Globus pallidus (tissue), 1 donor: ENCODE measurements at places on chromosomes 5 and 9.

- DNase-seq = no peak
Measured at GRCh38 chr5:9655641-9656040, 25.5 kb upstream of the TAS2R1 start.

GRCh38 chr5:132488590-132488989, 2.0 kb downstream of the IRF1 start:
- DNase-seq = no peak

DNA sequence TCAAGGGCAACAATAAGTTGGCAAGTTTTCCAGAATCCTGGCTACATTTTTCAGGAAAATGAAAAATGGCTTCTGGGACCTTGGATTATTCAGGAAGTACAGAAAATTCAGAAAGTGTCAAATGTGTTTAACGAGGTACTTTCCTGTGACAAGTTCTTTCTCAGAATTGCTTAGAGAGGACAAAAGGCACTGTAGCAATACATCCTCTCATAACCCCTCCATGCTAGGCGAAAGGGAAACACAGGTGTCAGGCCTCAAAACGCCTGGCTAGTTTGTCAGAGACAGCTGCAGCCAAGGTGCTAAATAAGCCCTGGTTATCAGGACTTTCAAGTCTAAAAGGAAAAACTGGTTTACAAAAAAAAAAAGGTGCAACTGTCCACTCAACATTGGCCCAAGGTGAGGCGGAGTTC, 115.2 kb downstream of the GNAQ start:
- DNase-seq = no peak

DNA sequence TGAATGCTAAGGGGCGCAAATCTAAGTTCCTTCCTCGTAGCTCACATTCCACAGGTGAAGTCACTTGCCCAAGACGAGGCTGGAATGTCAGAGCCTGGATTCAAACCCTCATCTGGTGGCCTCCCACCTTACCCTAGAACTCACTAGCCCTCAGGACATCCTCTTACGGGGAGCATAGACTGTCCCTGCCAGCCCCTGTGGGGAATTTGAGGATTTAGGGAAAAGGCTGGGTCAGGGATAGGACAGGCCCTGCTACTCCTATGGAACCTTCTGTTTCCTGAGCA, 45.0 kb downstream of the IRF1 start:
- no peak for DNase-seq

DNA sequence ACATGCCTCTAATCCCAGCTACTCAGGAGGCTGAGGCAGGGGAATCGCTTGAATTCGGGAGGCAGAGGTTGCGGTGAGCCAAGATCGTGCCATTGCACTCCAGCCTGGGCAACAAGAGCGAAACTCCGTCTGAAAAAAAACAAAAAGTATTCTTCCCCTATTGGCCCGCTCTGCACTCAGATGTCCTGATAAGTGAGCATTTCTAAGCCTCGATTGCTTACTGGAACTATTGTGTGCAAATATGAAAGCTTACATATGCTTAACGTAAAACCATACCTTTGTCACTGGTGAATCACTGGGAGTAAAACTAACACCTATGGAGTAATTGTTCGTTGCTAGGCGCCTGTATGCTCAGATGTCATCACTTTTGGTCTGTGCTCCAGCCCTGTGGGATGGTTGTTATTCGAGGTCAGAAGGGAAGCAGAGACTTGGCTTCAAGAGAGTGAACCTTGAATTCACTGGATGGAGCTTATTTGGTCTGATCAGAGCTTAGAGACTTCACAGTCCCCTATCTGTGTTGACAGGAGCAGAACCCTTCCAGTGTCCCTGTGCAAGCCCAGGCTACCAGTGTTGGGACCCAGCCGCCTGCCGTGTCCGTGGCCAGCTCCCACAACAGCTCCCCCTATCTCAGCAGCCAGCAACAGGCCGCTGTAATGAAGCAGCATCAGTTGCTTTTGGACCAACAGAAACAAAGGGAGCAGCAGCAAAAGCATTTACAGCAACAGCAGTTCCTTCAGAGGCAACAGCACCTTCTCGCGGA, 25.3 kb upstream of the LTC4S start:
- DNase-seq = no peak

GRCh38 chr9:132214027-132214622, 52.3 kb downstream of the NTNG2 start:
- DNase-seq = peak; percentile 82

GRCh38 chr5:167966979-167967378, 324.5 kb upstream of the WWC1 start:
- no peak for DNase-seq

GRCh38 chr5:17436350-17436749, 61.7 kb upstream of the TAF11L2 start:
- peak; percentile 26 for DNase-seq

- DNase-seq = no peak
Measured at GRCh38 chr5:150700246-150700593, 642 bp downstream of the RBM22 start.

- no peak for DNase-seq
Measured at GRCh38 chr9:89430995-89431394, 66.9 kb downstream of the SEMA4D start.

DNA sequence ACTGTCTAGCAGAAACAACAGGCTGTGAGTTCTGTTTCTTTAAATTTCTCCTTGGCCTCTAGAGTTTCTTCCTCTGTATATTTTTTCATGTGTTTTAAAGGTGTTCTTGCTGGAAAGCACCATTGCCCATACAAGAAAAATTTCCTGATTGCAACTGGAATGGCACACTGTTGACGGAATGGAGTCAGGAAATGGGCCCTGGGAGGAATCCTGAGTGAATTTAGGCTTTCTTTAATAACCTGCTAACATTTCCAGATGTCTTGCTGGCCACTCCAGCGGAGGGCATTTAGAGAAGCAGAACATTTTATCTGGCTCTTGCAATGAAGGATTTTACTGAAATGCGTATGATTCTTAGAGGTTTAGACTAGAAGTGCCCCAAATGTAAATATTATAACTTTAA, 736.3 kb downstream of the TAF11L14 start:
- no peak for DNase-seq

DNA sequence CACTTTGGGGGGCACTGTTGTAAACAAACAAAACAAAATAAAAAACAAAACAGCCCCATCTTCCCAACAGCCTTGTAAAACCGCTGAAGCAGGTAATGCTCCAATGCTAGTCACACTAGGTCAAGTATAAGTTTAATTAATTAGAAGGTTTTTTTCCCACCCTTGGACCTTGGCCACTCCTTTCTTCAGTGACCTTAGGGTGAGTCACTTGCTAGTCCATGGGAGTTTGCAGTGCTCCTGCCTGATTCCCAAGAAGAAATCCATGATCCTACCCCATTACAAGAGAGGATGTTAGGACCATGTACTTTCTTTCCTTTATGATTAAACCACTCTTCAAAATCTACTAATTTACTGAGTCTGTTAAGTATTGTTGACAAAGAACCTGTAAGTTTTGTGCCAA, 192.2 kb upstream of the CDKN2B start:
- DNase-seq = no peak

GRCh38 chr9:20995616-20996015, 35.8 kb downstream of the HACD4 start:
- peak; percentile 9 for DNase-seq

DNA sequence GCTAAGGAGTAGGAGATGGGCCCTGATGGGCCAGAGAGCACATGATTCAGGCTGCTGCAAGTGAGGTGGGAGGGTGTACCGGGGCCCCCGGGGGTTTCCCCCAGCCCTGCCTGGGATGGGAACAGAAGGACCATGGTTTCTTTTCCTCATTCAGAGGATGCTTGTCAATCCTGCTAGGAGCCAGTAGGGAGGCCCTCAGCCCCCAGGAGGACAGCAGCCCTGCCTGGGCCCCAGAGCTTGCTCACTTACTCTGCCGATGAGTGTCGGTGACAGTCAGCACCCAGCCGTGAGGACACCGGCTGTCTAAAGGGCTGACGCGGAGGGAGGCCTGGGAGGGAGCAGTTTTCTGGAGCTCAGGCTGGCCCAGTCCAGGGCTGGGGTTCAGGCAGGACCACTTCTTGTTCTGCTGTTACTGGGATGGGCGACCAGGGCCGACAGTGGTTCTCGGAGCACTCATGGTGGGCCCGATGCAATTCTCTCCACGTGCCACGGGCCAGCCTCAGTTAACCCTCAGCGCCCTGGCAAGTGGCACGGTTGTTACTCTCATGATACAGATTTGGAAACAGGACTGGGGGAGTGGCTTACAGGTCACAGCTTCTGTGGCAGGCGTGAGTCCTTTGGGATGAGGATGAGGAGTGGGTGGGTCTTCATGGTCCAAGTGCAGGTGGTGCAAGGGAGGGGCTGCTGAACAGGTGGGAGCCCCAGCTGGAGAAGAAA, 1.8 kb downstream of the ARRDC1 start:
- no peak for DNase-seq
